ENCODE measurements at places on chromosomes 3 and 15.

GRCh38 chr3:144687862-144688261 lies 716.2 kb downstream of the DIPK2A start:
- DNase-seq: no peak

DNA sequence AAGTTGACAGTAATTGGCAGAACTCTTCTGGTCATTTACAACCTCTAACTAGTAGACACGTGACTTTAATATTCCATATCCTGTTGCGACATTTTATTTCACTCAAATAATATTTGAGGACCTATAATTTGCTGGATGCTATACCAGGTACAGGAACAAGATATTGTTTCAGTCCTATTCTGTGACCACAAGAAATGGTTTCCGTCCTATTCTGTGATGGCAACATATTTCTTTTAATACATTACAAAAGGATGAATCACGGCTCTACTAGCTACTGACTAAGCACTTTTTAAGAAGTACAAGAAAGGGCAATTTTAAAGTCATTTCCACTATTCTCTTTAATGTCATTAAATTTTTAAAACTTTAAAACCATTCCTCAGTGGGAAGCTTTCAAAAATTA lies 400.2 kb downstream of the CNTN3 start:
- DNase-seq: no peak

GRCh38 chr3:13214847-13215472 lies 141.7 kb upstream of the IQSEC1 start:
- no peak for DNase-seq

- no peak for DNase-seq
Observed at GRCh38 chr3:11275926-11276325, 3.7 kb downstream of the ATG7 start.

- no peak for DNase-seq
Observed at GRCh38 chr15:71893691-71894090, 83.3 kb downstream of the NR2E3 start.

GRCh38 chr3:120741837-120742197 lies 499 bp downstream of the RABL3 start:
- DNase-seq: no peak

GRCh38 chr3:98388147-98388546 lies 2.3 kb upstream of the OR5K3 start:
- DNase-seq: no peak

DNA sequence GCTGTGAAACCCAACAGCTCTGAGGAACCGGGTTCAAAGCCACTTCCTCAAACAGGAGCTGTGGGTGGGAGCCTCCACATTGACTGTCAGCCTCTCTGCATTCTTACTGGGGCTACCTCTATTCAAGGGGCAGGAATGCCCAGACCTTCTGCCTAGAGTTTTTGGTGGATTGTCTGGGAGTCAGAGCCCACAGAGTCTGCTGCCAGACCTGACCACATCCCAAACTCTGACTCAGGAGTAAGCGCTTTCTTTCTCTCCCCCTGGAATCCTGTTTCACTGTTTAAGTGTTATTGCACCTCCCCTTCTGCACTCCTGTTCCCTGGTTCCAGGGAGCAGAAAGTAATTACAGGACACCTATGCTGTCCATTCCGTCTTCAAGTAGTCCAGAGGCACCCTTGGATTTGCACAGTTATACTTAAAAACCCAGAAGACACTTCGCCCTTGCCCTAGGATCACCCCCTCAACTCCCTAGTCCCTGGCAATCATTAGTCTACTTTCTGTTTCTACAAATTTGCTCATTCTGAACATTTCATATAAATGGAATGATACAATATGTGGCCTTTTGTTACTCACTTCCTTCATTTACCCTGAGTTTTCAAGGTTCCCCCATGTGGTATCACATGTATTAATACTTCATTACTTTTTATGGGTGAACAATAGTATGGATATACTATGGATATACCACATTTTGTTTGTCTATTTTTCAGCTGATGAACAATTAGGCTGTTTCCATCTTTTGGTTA lies 37.9 kb upstream of the TJP1 start:
- DNase-seq: no peak

DNA sequence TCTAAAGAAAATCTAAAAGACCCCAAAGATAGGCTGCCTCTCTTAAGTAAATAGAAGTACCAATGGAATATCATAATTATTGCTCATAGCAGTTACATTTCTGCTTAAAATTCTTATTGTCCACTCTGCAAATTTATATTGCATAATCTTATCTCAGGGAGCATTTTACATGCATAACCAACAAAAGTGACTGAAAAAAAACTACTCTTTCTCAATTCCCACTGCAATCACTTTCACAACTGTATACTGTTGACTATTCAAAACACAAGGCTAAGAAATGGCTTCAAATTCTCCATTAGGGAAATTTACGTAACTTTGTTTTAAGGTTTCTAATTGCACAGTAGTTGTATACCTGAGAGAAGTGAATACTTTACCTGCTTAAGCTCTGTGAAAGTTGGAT lies 56.3 kb downstream of the HMG20A start:
- no peak for DNase-seq

GRCh38 chr3:107241217-107241616 lies 136.0 kb upstream of the CCDC54 start:
- DNase-seq: peak; percentile 23

GRCh38 chr3:72887705-72888545 lies at the start of gene GXYLT2:
Gene GXYLT2, plus strand, starts transcription at chr3:72888046. Its CDS starts 188 bp downstream, at chr3:72888234.
- DNase-seq: peak; percentile 38

DNA sequence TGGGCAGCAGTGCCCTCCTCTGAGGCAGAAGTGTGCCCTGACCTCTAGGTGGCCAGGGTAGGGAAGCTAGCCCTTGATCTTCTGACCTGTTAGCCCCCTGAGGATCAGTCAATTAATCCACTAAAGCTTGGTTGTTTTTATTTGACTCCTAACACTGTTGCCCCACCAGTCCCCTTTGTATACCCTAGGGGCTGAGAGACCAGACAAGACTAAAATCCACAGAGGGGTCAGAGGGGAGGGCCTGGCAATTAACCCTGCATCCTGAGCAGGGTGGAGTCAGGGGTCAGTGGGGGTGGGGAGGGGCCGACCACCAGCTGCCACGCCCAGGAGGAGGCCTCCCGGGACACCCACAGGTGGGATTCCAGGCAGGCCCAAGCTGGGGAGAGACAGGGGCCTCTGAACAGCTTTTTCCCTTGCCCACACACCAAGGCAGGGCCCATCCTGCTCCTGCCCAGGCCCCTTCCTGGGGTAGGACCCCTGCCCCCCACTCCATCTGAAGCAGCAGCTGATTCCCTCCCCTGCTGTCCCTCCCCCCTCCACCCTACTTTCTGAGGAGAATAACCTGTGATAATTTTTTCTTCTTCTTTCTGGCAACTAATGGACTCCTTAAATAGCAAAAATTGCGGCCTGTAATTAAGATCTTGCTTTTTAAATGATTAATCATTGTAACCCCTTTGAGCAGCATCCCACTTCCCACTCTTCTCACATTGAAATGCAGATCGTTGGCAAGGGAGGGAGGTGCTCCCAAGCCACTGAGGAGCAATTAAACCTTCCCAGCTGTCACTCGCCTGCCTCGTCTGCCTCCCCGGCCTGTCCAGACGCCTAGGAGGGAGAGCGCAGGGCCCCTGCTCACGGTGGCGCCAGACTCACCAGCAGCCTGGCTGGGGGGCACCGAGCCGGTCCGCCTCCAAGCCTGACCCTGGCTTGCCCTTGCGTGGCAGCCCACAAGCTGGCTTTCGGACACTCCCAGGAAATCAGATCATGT lies 51.9 kb downstream of the RHCG start:
- DNase-seq: no peak

- DNase-seq: no peak
Observed at GRCh38 chr3:196463804-196464203, 31.6 kb upstream of the UBXN7 start.

GRCh38 chr3:44434834-44435510 lies 42.5 kb downstream of the ZNF445 start:
- no peak for DNase-seq

- no peak for DNase-seq
Observed at GRCh38 chr15:45333550-45333949, 44.8 kb downstream of the GATM start.

DNA sequence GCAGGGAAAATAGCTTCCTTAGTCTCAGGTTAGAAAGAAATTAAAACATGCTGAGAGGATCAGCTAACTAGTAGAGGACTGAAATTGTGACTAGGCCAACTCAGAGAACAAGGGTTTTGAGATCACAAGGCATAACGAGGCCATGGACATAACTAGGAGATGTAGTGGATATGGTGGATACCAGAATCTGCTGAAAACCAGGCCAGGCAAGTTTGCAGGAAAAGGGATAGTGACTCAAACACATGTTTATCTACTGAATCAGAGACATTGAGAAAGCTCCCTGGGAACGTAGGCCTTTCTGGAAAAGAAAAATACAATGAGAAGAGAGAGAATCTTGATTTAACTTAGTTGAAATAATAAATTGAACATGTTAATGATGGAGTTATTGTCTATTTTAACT lies 326.5 kb upstream of the GBE1 start:
- no peak for DNase-seq

GRCh38 chr3:144549166-144549565 lies 577.5 kb downstream of the DIPK2A start:
- no peak for DNase-seq

DNA sequence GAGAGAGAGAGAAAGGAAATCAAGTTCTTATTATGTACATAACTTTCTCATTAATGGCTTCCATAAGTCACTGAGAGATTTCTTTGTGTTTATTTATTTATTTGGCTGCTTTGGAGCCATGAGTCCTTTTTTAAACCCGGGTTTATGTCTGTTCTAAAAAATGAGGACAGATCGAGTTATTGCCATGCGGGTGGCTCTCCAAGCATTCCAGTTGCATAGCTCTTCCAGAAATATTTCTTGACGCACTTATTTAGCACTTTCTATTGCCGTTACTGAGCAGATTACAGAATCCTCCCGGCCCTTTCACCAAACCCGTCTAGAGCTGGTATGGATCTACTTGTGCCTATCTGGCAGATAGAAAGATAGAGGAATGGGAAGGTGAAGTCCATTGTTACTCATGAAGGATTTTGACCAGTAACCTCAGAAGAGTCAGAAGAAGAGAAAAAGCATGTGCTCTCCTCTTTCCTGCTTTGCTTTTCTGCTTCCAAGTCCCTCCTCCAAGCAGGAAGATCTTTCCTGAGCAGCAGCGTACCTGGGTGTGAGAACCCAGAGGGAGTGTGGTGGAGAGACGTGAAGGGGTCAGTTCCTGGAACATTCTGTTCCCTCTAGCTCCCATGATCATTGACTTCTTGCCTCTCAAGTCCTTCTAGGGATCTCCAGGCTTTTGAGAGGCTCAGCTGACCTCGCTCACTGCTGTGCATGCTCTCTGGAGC lies 112.8 kb downstream of the LPP start:
- no peak for DNase-seq

- DNase-seq: peak; percentile 43
Observed at GRCh38 chr3:31980530-31981205, 394 bp downstream of the OSBPL10 start.

DNA sequence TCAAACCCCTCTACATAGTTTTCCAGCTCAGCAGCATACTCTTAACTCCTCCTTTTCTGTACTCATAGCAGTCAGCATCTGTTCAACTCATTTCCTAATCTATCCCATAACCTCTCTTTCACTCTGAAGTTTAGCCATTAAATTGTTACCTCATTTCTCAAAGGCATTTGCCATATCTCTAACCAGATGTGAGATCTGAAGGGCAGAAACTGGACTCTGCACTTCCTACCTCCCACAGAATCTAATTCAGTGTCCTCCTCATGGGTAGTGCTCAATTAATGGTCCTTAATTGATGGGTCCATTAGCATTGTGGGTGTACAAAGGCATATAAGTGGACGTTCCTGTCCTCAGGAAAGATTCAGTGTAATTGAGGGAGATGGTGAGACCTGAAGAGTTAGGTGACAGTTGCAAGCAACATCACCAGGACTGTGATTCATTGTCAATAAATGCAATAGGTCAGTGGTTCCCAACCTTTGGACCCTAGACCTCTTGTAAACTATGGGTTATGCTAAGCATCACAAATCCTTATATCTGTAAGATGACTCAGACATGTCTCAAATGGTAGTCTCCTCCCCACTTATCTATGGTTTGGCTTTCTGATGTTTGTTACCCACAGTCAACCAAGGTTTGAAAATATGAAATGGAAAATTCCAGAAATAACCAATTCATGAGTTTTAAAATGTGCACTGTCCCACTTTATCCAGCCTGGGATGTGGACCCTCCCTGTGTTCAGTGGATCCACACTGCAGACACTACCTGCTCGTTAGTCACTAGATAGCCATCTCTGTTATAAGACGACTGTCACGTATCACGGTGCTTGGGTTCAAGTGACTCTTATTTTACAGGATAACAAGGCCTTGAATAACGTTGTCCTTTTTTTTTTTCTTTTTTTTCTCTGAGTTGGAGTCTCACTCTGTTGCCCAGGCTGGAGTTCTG lies 25.0 kb upstream of the UACA start:
- no peak for DNase-seq

- DNase-seq: no peak
Observed at GRCh38 chr3:65664931-65665330, 373.8 kb downstream of the MAGI1 start.

- no peak for DNase-seq
Observed at GRCh38 chr15:37837276-37837675, 97.2 kb upstream of the TMCO5A start.

DNA sequence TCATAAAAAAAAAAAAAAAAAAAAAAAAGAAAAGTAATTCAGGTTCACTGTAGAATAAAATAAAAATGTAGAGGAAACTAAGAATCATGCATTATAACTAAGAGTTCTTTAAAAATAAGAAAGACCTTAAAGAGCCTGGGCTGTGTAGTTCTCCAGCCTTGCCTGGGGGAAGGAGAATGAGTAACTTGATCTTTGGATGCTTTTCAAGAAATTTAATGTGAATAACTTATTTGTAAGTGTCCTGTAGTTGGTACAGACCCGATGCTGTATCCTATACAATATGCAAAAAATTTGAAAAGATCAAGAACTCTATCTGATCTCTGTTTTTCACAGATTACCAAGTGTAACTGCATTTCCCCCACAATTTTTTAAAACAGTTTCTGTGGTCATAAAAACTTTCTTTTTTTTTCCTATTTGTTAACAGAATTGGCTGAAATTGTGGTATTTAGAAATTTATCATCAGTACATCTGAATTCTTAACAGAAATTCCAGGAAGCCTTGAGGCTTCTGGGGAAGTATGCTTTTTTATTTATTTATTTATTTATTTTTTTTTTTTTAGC lies 195.3 kb downstream of the THRB start:
- no peak for DNase-seq

DNA sequence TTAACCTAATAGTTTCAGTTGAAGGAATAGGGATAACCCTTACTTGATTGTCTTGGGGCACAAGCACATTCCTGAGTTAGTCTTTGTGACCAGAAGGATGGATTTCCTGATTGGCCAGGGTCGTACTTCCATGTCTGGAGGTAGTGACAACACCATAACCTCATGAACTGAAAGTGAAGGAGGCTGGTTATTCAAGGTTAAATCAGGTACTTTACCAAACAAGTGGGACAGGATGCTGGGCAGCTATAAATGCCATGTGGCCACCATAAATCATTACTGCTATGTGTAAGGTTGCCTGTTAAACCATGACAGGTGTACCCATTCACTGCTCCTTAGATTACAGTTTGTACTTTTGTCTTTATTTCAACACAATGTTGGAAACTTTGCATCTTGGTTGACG lies 128.3 kb upstream of the SAMMSON start:
- DNase-seq: no peak

Data from activated naive CD8-positive, alpha-beta T cell treated with anti-CD3 and anti-CD28 coated beads, Interleukin-2, amount 50 U/mL, for 24 hours (primary cell).